Activated T-cell treated with anti-CD3 and anti-CD28 coated beads for 1 hour (primary cell): ENCODE measurements at places on chromosomes 2 and 18.

- DNase-seq: no peak
Observed at GRCh38 chr2:216866515-216867095, 6.7 kb upstream of the TNP1 start.

DNA sequence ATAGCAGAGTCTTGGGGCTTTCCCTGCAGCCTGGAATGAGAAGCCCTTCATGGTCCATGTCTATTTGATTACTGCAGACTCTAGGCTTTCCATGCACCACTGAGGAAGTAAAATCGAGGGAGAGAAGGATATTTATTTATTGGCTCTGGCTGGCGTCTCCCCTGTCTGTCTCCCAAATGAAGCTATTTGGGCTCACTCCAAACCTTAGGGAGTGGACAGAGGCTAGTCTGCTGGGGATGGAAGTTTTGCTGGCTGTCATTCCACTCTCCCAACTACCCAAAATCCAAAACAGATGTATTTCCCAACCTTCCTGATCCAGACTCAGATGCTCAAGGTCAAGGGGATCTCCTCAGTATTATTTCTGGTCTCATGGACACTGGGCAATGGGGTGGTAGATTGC is 33.7 kb downstream of the TMEM17 start:
- DNase-seq: no peak

- DNase-seq: no peak
Observed at GRCh38 chr2:141015341-141016047, 1115.3 kb downstream of the LRP1B start.

- DNase-seq: no peak
Observed at GRCh38 chr2:85806358-85807118, 52.7 kb downstream of the ATOH8 start.

- DNase-seq: no peak
Observed at GRCh38 chr2:85846411-85846810, 42.4 kb downstream of the ST3GAL5 start.

- no peak for DNase-seq
Observed at GRCh38 chr18:51006061-51006818, 23.8 kb upstream of the SMAD4 start.

DNA sequence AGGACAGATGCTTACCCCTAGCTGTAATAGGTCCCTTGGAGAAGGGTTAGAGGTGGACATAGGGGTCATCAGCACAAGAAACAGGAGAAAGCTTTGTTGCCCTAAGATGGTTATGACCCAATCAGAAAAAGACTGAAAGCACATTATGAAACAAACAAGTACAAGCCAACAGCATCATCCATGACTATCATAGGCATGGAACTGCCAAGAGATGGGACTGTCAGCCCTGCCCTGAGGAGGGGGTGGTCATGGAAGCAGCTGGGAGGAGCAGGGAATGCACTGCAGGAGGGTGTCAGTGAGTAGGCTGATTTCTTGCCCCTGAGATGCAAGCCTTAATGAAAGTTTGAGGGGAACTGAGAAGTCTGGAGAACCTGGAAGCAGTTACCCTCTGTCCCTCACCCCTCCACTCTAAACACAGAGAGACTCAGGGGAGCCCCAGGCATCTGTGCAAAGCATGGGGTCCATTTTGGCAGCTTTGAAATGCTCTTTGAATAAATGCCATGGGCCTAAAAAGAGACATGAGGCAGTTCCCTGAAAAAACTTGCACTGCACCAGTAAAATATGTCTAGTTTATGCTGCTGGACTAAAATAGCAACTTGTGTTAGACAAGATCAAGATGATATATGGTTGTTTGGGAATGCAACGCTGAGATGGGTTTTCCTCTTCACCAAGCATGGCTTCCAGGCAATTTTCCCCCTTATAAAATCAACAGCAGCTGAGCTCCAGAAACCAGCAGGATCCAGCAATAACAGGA is 122.7 kb upstream of the ZFP36L2 start:
- DNase-seq: no peak

GRCh38 chr2:197256547-197257170 is 53.9 kb downstream of the ANKRD44 start:
- no peak for DNase-seq

DNA sequence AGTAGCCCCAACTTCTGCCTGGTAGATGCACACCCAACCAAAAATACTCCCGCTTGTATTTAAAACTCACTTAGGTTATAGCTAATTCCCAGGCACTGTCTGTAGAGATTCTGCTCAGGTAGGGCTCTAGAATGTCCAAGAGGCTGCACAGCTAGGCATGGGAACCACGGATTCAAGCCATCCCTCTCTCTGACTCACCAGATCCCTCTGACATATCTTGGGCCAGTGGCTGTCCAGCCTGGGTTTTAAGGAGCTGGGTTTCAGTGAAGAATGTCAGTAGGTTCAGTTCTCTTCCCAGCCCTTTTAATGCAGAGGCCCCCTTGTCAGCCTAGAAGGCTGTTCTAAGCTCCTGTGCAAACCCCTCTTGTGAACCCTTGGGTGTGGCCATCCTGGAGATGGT is 15.9 kb upstream of the IL1R1 start:
- no peak for DNase-seq

DNA sequence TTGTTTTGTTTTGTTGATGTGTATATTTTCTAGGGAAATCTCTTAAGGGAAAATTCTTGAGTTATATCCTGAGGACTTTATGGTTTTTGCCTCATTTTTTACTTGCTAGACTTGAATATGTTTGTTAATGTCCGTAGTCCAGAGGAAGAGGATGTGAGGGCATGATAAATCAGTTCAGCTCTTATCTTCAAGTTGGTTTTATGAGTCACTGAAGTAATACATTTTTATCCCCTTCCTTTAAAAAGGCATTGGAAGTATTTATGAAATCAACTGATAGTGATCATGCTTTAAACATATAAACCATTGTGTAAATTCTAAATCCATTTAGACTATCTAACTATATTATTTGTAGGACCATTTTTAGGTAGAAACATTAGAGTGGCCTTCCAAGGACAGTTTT is 43.9 kb upstream of the CYBRD1 start:
- DNase-seq: no peak

- DNase-seq: no peak
Observed at GRCh38 chr2:127185705-127186104, 34.4 kb downstream of the CYP27C1 start.

DNA sequence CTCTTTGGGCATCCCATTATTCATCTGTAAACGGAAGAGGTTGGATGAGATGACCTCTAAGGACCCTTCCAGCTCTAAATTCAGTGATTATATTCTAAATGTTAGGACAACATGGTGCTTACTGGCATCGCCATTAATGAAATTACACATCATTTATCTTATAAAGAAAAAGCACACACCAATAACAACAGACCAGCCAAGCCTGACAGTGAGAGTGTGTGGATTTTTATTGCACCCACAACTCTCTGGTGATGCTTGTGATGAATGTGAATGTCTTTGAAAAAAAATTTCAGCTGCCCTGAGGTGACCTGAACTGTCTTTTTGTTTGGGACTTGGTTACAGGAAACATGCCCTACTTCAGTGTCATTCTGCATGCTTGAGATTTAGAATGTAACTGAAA is 513.3 kb upstream of the NRP2 start:
- DNase-seq: no peak

GRCh38 chr2:237431372-237431771 is 17.4 kb upstream of the COL6A3 start:
- no peak for DNase-seq

GRCh38 chr2:183859129-183859528 is 734.9 kb downstream of the NUP35 start:
- DNase-seq: no peak

DNA sequence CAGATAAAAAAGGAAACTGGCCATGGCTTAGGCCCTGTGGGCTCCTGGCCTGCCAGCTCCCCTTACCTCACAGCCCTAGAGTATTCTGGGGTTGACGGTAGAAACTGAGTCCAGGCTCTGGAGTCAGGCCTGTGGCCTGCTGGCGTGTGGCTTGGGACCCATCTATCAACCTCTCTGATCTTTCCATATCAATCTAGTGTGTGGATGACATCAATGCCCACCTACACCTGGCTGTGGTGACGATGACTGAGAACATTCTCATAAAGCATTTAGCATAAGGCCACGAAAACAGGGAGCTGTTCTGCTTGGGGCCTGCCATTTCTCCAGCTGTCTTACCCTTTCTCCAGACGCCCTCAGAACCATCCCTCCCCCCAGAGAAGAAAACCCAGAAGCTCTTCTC is 17.9 kb downstream of the PCARE start:
- DNase-seq: no peak
